ENCODE measurements at places on chromosomes 6 and 20.

GRCh38 chr20:19557291-19557690, 200.8 kb upstream of the RIN2 start:
- no peak for DNase-seq

- DNase-seq = no peak
Observed at GRCh38 chr6:156889469-156889868, 112.3 kb downstream of the ARID1B start.

GRCh38 chr6:90269334-90269733, 27.3 kb downstream of the BACH2 start:
- no peak for DNase-seq

- no peak for DNase-seq
Observed at GRCh38 chr20:63346131-63347080, 14.7 kb downstream of the CHRNA4 start.

GRCh38 chr6:39215640-39216158, 13.6 kb downstream of the KCNK5 start:
- DNase-seq = no peak

- no peak for DNase-seq
Observed at GRCh38 chr6:128519132-128519930, 1.1 kb downstream of the PTPRK start.

GRCh38 chr6:85126485-85127167, 323.3 kb upstream of the NT5E start:
- DNase-seq = no peak

- DNase-seq = no peak
Observed at GRCh38 chr6:124567401-124567800, 394.8 kb upstream of the RNF217 start.

GRCh38 chr20:51738877-51739447, 29.2 kb downstream of the ATP9A start:
- no peak for DNase-seq

- no peak for DNase-seq
Observed at GRCh38 chr6:169366258-169366901, 112.7 kb upstream of the THBS2 start.

- no peak for DNase-seq
Observed at GRCh38 chr6:64217721-64218620, 582.4 kb downstream of the PHF3 start.

GRCh38 chr20:17735206-17735804, 35.5 kb downstream of the BANF2 start:
- DNase-seq = no peak

DNA sequence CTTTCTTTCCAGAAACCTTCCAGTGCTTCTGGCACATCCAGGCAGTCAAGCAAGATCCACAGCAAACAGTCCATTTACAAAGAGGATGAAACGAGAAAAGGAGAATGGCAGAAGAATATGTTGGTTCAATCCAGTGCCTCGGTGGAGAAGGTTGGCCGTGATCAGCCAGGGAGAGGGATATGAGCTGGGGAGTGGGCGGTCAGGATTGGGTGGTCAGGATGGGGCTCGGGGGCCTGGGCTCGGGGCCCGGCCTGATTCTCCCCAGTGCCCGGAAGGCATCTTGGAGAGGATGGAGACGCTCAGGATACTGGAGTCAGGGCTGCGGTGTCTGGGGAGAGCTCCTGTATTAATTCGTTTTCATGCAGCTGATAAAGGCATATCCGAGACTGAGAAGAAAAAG, 61.3 kb downstream of the EFCAB8 start:
- DNase-seq = no peak

- no peak for DNase-seq
Observed at GRCh38 chr20:79565-79964, 7.9 kb upstream of the DEFB125 start.

- no peak for DNase-seq
Observed at GRCh38 chr6:99378636-99379035, 15.4 kb downstream of the COQ3 start.

- no peak for DNase-seq
Observed at GRCh38 chr6:46218457-46218856, 47.7 kb upstream of the ENPP5 start.

GRCh38 chr6:168909288-168909687, 344.4 kb downstream of the THBS2 start:
- no peak for DNase-seq

DNA sequence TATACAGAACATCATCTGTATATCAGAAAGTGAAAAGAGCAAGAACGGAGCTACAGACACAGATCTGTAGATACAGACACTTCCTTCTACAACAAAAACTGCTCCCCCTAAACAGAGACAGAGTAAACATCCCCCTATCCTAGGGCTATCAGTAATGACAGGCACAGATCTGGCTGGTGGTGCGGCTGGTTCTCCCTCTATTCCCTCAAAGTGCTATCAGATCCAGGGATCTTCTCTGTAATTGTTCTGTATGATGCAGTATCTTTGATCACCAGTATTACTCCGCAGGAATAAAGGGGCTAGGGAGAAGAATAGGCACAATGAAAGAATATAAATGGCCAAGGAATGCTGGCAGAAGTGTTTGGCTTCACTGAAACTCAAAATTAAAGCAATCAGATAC, 80.7 kb downstream of the SLC23A2 start:
- no peak for DNase-seq

GRCh38 chr6:112956696-112957535, 609.8 kb downstream of the RFPL4B start:
- no peak for DNase-seq

DNA sequence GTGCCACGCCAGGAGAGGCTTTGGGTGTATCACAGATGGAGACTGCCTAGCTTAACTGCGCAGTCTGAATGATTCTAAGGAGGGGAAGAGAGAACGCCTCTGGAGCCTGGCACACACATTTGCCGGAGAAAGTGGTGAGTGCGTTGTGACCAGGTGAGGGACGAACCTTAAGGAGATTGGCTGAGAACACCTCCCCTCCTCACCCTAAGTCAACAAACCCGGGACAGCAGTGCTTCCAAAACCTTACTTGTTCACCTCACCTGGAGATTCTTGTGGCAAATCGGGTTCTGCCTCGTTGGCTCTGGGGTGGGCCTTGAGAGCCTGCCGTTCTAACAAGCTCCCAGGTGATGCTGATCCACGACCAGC, 9.4 kb downstream of the SYNJ2 start:
- DNase-seq = no peak

DNA sequence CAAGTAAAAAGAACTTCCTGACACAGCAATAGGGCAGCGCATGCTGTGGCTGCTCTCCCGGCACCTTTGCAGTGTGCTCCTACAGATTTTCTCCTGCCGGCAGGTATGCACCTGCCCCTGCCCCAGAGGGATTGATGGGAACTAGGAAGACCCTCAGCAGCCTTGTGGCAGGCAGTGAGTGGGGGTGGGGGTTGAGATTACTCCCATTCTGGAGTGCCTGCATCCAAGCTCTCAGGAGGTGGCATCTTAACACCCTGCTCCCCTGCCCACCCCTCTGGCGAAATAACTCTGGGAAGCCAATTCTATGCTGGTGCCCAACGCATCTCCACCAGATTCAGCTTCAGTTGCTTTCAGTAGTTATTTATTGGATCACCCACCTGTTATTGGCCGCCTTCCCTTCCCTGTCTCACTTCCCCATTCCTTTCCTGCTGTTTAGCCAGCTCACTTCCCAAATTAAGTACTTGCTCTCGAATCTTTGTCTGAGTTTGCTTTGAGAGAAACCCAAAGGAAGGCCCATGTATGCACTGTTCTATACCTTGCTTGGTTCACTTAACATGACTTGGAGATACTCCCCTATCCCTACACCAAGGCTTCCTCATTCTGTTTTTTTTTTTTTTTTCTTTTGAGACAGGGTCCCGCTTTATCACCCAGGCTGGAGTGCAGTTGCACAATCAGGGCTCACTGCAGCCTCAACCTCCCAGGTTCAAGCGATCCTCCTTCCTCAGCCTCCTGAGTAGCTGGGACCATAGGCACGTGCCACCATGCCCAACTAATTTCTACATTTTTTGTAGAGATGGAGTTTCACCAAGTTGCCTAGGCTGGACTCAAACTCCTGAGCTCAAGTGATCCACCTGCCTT, 29.3 kb upstream of the SLC23A2 start:
- DNase-seq = no peak

- no peak for DNase-seq
Observed at GRCh38 chr6:97440590-97441176, 157.7 kb upstream of the MMS22L start.

DNA sequence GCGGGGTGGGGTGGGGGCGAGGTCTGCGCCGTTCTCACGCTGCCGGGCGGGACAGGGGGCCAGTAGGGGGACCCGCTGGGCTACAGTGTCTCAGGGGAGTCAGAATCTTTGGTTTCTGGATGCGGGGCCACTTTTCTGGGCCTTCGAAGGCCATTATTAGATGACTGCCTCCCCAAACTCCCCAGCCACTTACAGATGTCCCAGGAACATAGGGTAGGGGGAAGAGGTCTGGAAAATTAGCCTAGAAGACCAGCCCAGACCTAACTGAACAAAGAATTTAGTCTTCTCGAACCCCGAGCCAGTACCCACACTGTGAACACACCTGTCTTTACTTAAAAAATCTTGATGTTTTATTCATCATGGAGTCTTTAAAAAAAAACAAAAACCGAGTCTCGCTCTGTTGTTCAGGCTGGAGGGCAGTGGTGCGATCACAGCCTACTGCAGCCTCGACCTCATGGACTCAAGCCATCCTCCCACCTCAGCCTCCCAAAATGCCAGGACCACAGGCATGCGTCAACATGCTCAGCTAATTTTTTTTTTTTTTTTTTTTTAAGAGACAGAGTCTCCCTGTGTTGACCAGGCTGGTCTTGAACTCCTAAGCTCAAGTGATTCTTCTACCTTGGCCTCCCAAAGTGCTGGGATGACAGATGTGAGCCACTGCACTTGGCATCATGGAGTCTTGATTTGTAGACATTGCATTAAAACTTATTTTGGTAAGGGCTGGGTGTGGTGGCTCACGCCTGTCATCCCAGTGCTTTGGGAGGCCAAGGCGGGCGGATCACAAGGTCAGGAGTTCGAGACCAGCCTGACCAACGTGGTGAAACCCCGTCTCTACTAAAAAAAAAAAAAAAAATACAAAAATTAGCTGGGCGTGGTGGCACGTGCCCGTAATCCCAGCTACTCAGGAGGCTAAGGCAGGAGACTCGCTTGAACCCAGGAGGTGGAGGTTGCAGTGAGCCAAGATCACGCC, 3.3 kb upstream of the SLC29A1 start:
- no peak for DNase-seq

- no peak for DNase-seq
Observed at GRCh38 chr6:26186652-26187051, 99.4 kb downstream of the HFE start.

GRCh38 chr20:31543966-31544598, 29.8 kb downstream of the HM13 start:
- DNase-seq = no peak

GRCh38 chr6:168106633-168107005, 27.6 kb upstream of the FRMD1 start:
- no peak for DNase-seq

GRCh38 chr20:36613974-36614373, 8.4 kb downstream of the RAB5IF start:
- no peak for DNase-seq

DNA sequence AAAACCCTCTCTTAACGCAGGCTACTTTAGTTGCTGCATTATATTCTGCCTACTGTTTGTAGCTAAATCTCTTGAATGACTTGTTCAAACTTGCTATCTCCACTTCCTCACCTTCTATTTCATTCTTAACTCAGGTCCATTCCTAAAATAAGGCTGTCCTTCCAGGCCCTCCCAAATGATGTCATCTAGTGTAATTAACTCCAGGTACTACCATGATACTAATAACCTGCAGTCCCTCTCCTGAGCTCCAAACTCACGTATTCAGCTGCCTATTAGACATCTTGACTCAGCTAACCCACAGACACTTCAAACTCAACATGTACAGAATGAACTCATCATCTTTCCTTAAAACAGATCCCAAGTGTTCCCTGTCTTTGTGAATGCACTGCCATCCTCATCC, 10.5 kb upstream of the TOP1 start:
- DNase-seq = no peak

DNA sequence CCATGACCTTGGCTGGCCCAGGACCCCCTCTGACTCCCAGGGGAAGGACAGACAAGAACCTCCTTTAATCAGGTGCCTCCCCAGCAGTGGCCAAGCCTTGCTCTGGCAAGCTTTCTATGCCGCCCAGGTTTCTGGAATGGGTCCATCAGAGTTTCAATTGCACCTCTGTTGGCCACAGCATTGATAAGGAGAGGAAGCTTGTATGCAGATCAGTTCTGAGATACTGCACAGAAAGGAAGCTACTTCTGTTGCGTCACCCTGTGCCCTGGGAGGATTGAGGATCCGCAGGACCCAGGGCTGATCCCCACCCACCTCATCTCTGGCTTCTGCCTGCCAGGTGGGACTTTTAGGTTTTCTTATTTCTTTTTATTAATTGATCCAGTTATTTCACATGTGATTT, 167.2 kb downstream of the TFAP2C start:
- no peak for DNase-seq

GRCh38 chr6:83781506-83781905, 71.7 kb upstream of the RIPPLY2 start:
- no peak for DNase-seq

- no peak for DNase-seq
Observed at GRCh38 chr6:144008120-144008811, at the start of gene PLAGL1. PLAGL1 (minus strand) TSS chr6:144008259; CDS start chr6:143948136, 60,123 bp downstream.

DNA sequence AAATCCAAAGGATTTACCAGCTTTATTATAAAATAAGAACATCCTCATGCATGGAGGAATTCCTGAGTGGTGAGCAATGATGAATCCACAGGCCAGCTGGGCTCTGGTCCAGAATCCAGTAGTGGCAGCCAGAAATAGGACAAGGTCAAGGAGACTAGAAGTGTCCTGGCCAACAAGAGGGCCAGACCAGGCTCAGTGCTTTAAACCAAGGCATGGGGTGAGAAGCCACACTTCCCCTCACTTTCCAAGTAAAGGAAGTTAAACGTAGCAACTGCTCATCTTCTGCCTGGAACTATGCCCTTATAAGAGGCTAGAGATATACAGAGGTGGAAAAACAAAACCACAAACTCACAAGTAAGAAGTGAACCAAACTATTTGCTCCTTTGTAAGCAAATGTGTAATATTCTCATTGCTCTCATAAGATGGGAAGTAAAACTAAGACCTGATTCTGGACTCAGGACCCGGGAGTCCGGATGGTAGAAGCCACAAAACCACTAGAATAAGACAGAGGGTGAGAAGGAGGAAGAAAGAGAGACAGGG, 253.2 kb downstream of the UST start:
- no peak for DNase-seq

DNA sequence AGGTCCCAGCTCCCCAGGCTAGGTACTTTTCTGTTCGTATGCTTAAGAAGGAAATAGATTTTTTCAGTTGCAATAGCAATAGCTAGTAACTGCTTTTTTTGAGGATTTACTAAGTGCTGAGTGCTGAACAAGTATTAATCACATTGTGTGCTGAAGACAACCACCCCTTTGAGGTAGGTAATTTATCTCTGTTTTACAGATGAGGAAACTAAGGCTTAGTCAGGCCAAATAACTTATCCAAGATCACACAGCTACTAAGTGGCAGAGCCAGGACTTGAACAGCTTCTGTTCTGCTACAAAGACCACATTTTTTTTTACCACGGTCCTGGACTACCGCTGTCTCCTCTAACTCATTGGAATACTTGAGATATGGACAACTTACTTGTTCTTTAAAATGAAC, 39.8 kb downstream of the LRRN4 start:
- no peak for DNase-seq

All from stimulated activated CD4-positive, alpha-beta T cell treated with anti-CD3 and anti-CD28 coated beads, TNF-alpha, amount 100 ng/mL, for 24 hours (primary cell).